NCI-H1436 treated with DMSO at 0.1 percent for 48 hours (cell line): ENCODE measurements at places on chromosomes 5 and 9.

- DNase-seq = no peak
Measured at GRCh38 chr9:37916471-37917312, 12.8 kb upstream of the SLC25A51 start.

DNA sequence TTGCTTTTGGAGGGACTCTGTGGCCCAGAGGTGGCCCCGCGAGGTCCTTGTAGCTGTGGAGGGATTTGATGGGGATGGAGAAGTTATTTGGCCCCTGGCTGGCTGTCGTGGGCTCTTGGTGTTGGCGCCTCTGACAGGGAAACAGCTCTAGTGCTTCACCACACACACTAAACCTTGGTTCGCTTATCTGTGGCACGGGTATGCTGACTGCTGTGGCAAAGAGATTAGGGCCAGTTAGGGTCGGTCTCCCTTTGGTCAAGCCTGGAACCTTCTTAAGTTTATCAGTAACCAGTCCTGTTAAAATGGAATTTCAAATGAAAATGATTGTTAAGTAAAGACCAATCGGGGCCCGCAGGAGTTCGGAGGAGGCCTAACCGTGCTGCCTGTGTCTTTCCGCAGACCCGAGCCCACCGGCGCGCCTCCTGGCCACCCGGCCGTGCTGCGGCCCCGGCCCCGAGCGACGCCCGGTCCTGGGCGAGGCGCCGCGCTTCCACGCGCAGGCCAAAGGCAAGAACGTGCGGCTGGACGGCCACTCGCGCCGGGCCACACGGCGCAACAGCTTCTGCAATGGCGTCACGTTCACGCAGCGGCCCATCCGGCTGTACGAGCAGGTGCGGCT is 28.4 kb downstream of the NEURL1B start:
- DNase-seq = no peak

DNA sequence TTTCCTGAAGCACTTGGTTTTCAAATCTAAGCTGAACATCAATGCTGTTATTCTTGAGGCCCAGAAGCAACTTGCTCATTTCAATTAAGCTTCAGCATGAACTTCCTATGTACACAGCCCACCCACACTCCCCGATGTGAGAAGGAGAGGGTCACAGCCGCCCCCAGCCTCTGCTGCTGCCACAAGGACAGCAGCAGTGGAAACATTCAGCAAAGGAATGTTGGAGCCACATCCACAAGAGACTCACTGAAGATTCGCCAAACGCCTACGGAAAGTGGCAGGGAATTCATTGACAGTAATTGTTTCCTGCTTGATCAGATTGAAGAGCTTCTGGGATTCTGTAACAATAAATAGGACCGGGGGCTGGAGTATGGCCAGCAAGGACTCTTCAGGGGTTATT is 2.9 kb downstream of the TGFBI start:
- DNase-seq = no peak

- no peak for DNase-seq
Measured at GRCh38 chr5:67149951-67150523, 46.6 kb downstream of the CD180 start.

DNA sequence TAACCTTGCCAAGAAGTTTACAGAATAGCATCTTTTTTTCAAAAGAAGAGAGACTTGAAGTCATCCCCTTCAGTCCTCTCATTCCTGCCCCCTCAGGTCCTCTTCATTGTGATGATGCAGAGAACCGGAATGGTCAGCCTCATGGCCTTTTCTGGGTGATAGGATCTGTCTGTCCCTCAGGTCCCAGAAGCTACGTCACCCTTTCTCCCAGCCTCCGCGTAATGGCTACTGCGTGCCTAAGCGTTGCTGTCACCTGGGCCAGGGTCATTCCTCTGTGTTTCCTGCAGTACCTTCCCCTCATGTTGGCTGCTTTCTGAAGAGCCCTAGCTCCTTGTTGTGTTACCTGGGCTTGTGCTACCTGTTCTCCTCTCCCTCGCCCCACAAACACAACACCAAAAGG is 4.7 kb downstream of the PIK3R1 start:
- no peak for DNase-seq
